Naive thymus-derived CD4-positive, alpha-beta T cell (primary cell): ENCODE measurements at places on chromosomes 13 and 19.

DNA sequence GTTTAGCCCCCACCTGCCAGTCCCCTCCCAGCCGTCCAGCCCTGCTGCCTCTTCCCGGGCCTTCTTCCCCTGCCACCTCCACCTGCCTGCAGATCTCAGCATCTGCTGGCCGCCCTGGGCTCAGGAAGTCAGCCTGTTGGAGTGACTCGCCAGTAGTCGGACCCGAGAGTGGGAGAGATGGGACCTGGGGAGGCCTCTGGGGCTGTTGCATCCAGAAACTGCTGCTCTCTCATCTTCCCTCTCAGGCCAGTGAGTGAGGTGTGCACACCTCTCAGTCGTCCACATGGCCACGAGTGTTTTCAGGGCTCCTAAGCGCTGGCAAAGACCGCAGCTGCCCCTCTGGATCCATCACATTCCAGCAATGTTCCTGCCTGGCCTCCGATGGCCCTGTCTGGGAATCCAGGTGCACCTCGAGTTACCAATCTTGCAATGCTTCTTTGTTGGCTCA is 151.8 kb upstream of the SOX1 start:
- H3K27me3 ChIP-seq: no peaks in the 10 kb centered on the region
- H3K27ac ChIP-seq: no peak overlapping the region
- H3K4me3 ChIP-seq: no peak overlapping the region
- H3K4me1 ChIP-seq: no peaks in the 10 kb centered on the region

DNA sequence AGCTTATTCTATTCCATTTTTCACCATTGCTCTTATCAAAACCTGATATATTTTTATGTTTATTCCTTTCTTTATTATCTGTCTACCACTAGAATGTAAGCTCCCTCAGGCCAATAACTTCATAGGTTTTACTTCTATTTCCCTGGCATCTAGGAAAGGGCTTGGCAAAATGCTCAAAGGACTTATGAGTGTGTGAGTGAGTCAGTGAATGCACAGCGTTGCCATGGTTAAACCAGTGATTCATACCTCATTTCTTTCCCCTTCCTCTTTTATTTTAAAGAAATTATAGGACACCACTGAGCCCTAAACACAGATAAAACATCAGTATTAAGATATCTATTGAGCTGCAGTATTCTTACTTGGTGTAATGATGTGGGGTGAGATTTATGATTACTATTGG is 162.1 kb downstream of the GPC6 start:
- DNase-seq: no peak
- no peak overlapping the region for H3K27ac ChIP-seq
- H3K4me3 ChIP-seq: no peak overlapping the region

GRCh38 chr13:25860265-25860664 is 191.6 kb downstream of the SHISA2 start:
- H3K36me3 ChIP-seq: no peaks in the 10 kb centered on the region
- H3K4me3 ChIP-seq: no peak overlapping the region
- DNase-seq: no peak
- H3K4me1 ChIP-seq: no peaks in the 10 kb centered on the region
- no peaks in the 10 kb centered on the region for H3K27me3 ChIP-seq
- H3K27ac ChIP-seq: no peak overlapping the region

GRCh38 chr13:61410266-61410665 is 5.4 kb downstream of the PCDH20 start:
- no peak overlapping the region for H3K27ac ChIP-seq
- H3K36me3 ChIP-seq: no peaks in the 10 kb centered on the region
- H3K4me3 ChIP-seq: no peak overlapping the region

DNA sequence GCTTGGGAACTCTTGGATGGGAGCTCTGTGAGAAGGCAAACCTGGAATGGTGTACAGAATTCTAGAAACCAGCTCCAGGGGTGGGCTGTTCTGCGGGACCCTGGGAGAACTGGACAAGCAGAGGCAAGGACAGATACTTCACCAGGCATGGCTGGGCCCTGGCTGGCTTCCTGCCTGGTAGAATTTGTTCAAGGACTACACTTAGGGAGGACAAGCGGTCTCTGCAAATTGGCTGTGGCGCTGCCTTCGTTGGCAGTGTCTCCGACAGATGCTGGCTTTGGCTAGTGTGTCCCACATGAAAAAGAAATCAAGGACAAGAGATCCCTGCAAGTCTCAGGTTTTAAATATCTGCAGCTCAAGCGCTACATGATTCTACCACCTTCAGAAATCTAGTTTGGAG is 12.4 kb downstream of the CEBPG start:
- no peak for DNase-seq
- no peak overlapping the region for H3K4me3 ChIP-seq
- no peaks in the 10 kb centered on the region for H3K4me1 ChIP-seq
- H3K27ac ChIP-seq: no peak overlapping the region

DNA sequence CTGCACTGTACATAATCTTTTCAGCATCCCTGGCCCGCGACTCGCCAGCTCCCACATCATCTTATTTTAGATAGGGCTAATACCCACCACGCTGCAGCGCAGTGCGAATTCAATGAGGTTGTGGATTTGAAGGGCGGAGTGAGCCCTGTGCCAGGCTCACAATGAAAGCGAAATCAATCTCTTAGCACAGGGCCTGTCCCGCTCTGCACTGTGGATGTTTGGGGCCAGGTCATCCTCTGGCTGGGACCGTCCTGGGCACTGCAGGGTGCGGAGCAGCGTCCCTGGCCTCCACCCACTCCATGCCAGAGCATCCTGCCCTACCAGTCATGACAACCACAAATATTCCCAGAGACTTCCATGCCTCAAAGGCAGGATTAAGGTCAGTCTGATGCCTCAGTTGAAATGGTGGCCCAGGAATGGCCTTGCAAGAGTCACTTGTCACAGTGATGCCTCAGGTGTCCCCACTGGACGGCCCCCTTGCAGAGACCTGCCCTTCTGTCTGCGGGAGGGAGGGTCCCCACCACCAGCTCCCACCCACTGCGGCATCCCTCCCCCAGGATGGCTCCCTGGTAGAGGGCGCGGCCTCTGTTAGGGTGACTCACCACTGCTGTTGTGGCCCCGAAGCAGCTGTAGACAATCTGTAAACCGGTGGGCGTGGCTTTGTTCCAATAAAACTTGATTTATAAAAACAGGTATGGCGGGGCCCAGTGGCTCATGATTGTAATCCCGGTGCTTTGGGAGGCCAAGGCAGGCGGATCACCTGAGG is 5.6 kb downstream of the UHRF1 start:
- peaks cover 41% of the 10 kb centered on the region for H3K4me1 ChIP-seq
- peak overlapping the region; percentile 93 for H3K27ac ChIP-seq
- peak overlapping the region; percentile 80 for H3K4me3 ChIP-seq
- H3K36me3 ChIP-seq: peaks cover 15% of the 10 kb centered on the region
- peak; percentile 69 for DNase-seq
